ENCODE measurements at places on chromosomes 7 and 10. TPM values are rescaled to one million over a fixed set of nuclear protein-coding genes. Genes with fewer than 3 reads are reported as not detected.

- DNase-seq = no peak
- no peak overlapping the region for H3K4me3 ChIP-seq
- H3K27me3 ChIP-seq = no peaks in the 10 kb centered on the region
- no peaks in the 10 kb centered on the region for H3K4me1 ChIP-seq
These were observed 81.8 kb upstream of the CTTNBP2 start for GRCh38 chr7:117955046-117955445.

DNA sequence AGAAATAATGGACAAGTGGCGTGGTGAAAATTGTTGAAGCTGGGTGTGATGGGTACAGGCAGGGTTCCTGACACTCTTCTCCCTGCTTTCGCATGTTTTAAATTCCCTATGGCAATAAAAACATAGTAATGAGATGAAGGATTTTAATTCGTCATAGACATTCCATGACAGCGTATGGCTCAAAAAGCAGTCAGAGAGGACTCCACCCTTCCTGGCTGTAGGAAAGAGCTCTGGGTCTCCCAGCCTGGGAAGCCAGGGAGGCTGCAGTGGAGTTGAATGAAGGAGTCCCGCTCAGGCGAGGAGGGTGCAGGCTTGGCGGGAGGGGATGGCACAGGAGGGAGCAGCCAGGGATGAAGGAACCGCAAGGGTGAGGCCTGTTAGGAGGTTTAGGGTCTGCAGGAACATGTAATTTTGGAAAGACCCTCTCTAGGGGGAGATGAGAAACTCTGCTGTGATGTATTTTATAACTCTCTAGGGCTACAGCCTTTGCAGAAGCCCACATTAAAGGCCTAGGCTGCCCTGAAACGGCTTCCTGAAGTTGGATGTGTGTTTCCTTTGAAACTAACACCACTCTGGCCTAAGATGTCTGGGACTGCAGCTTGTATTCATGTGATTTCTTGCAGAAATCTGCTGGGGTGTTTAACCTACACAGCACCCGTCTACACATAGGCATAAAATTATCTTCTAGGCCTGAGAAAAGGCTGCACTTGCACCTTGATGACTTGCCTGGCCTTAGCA, 7.6 kb upstream of the LARP4B start:
- H3K36me3 ChIP-seq = no peaks in the 10 kb centered on the region
- H3K27ac ChIP-seq = no peak overlapping the region
- H3K27me3 ChIP-seq = no peaks in the 10 kb centered on the region
- no peaks in the 10 kb centered on the region for H3K4me1 ChIP-seq

DNA sequence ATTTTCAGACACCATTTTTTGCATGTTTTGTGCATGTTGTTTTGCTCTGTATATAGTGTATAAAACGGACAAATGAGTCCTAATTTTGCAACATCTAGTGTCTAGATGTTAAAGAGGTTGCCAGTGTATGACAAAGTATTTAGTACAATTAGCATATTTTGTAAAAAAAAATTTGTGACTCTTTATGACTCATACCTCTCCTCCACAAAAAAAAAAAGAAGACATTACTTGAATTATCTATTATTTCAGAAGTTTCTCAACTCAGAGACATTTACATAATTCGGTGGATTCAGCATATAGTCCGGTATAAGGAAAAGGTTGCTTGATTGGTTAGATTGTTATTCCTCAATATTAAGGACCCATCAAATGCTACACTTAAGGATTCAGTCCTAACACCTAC, 26.0 kb downstream of the NUP42 start:
- no peak for DNase-seq
- no peak overlapping the region for H3K4me3 ChIP-seq
- H3K27ac ChIP-seq = no peak overlapping the region
- no peaks in the 10 kb centered on the region for H3K4me1 ChIP-seq
- no peaks in the 10 kb centered on the region for H3K27me3 ChIP-seq

DNA sequence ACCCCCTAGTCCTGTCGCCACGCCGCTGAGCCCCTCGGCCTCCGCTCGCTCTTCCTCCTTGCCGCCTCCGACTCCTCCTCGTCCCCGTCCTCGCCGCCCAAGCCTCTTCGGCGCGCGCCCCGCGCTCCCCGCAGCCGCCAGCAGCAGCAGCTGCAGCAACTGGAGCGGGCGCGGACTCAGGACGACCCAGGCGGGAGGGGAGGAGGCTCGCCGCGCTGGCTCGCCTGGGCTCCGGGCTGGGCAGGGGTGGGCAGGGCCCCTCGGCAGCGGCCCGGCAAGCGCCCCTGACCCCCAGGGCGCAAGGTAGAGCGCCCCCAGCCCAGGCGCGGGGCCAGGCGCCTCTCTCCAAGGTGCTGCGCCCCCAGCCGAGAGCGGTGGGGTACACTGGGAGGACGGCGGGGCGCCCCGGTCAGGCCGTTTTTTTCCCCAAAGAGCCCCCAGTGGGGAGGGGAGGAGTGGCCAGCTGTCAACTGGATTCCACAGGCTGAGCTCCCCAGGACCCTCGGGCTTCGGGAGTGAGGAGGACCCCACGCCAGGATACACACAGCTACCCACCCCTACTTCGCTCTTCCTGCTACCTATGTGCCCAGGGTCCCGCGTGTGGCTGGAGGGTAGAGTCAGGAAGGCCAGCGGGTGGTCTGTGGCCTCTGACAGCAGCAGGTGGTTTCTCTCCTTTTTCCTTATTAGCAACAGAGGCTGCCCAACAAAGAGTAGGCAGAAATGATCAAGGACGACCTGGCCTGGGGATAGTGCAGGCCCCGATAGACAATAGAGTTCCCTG, 903 bp upstream of the KCNMA1 start:
- peak overlapping the region; percentile 50 for H3K4me3 ChIP-seq
- peaks cover 18% of the 10 kb centered on the region for H3K27me3 ChIP-seq
- peak overlapping the region; percentile 66 for H3K27ac ChIP-seq
- H3K4me1 ChIP-seq = no peaks in the 10 kb centered on the region
- no peak for DNase-seq

- H3K27ac ChIP-seq = no peak overlapping the region
- no peak overlapping the region for H3K4me3 ChIP-seq
- H3K27me3 ChIP-seq = no peaks in the 10 kb centered on the region
- DNase-seq = no peak
- no peaks in the 10 kb centered on the region for H3K4me1 ChIP-seq
These were observed 162.8 kb downstream of the USP6NL start for GRCh38 chr10:11448545-11449244.

- DNase-seq = no peak
- no peak overlapping the region for H3K27ac ChIP-seq
- H3K36me3 ChIP-seq = no peaks in the 10 kb centered on the region
- no peak overlapping the region for H3K4me3 ChIP-seq
These were observed 561.5 kb upstream of the POT1 start for GRCh38 chr7:125491137-125491536.

Gene CAV2
- total RNA-seq = 23.2 TPM

Gene ABCF2
- 33.3 TPM for total RNA-seq

Gene SLC35G1
- 2.3 TPM for total RNA-seq

Gene TSPAN33
- 8.4 TPM for total RNA-seq
